ENCODE measurements at places on chromosomes 2 and 18. TPM values are rescaled to one million over a fixed set of nuclear protein-coding genes. Genes with fewer than 3 reads are reported as not detected.

- no peak for DNase-seq
- H3K36me3 ChIP-seq = no peaks in the 10 kb centered on the region
- no peak overlapping the region for H3K27ac ChIP-seq
- no peak overlapping the region for H3K4me3 ChIP-seq
- no peaks in the 10 kb centered on the region for H3K27me3 ChIP-seq
- H3K4me1 ChIP-seq = no peaks in the 10 kb centered on the region
These were observed 129.4 kb upstream of the RAB12 start for GRCh38 chr18:8479789-8480188.

DNA sequence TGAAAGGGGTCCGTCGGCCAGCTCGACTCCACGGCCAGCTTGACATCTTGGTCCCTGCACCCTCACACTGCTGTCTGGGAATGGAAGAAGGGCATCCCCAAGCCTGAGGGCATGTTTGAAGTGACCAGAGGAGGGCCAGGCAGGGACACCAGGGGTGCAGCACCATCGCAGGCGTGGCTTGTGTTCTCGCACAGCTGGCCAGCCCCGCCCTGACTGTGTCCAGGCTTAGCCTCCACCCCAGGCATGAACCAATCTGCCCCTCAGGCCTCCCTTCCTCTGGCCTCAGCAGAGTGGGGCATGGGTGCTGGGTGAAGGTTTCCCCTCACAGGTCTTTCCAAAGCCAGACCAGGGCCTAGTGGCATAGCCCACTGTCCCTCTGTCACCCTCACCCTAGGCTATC lies 25.0 kb downstream of the EMX1 start:
- no peaks in the 10 kb centered on the region for H3K27me3 ChIP-seq
- H3K27ac ChIP-seq = no peak overlapping the region
- no peak for DNase-seq
- no peak overlapping the region for H3K4me3 ChIP-seq
- H3K4me1 ChIP-seq = no peaks in the 10 kb centered on the region
- H3K36me3 ChIP-seq = peaks cover 22% of the 10 kb centered on the region

GRCh38 chr2:180240774-180241173 lies 233.7 kb upstream of the CWC22 start:
- DNase-seq = no peak
- H3K4me3 ChIP-seq = no peak overlapping the region
- H3K27me3 ChIP-seq = no peaks in the 10 kb centered on the region
- H3K36me3 ChIP-seq = no peaks in the 10 kb centered on the region
- no peaks in the 10 kb centered on the region for H3K4me1 ChIP-seq
- no peak overlapping the region for H3K27ac ChIP-seq

GRCh38 chr18:12744103-12744502 lies 41.3 kb downstream of the PSMG2 start:
- H3K4me3 ChIP-seq = no peak overlapping the region
- H3K4me1 ChIP-seq = no peaks in the 10 kb centered on the region
- no peaks in the 10 kb centered on the region for H3K36me3 ChIP-seq

DNA sequence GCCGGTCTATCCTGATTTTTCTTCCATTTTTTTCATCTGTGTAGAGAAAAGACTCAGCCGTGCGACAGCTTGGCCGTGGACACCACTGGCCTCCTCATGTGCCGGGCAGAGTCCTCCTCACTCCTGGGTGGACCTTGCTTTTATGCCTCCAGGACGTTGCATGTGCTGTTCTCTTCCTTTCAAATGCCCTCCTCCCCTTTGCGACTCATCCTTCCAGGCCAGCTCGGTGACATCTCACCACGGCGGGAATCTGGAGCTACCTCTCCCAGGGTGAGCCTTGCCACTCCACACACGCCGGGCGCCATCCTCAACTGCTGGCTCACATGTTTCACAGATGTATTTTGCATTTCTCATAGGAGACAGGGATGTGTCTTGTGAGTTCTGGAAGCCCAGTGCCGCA lies 198.5 kb upstream of the HDAC4 start:
- H3K27ac ChIP-seq = no peak overlapping the region
- H3K4me3 ChIP-seq = no peak overlapping the region
- no peaks in the 10 kb centered on the region for H3K4me1 ChIP-seq
- no peaks in the 10 kb centered on the region for H3K36me3 ChIP-seq

- H3K27ac ChIP-seq = no peak overlapping the region
- H3K4me1 ChIP-seq = no peaks in the 10 kb centered on the region
- no peak for DNase-seq
- H3K27me3 ChIP-seq = no peaks in the 10 kb centered on the region
These were observed 42.8 kb downstream of the TRAPPC12 start for GRCh38 chr2:3422161-3422779.

DNA sequence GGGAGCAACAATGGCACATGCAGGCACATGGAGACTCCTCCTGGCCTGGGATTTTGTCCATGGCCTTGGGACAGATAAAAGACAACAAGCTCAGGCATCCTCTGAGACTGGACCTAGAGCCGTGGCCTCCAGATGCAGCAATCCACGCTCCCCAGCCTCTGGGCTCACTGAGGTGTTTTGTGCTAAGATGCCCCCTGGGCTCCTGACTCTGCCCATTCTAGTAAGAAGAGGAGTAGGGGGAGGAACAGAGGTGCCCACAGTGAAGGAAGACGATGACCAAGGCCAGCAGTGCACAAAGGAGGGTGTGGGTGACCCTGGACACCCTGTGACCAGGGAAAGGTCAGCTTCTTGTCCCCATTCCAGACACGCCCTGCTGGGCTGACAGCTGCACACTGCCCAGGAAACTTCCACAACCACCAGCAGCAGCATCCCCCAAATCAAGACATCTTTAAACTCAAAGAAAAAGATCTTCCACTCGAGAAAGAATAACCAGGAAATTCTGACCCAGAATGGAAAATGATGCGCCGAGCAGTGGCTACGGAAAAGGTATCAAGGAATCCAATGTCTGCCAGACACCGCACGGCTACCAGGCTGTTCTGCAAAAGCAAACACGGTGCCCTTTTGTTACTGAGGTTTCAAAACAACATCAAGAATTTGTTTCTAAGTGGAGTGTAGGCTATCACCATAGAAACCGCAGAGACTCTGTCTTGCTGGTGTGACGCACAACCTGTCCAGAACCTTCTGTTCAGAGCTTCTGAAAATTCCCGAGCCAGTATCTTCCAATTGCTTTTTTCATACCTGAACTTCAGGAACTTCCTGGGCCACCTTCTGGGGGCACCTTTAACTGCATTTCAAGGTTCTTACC lies 65.5 kb downstream of the ZNF516 start:
- H3K4me1 ChIP-seq = peaks cover 18% of the 10 kb centered on the region
- H3K4me3 ChIP-seq = no peak overlapping the region
- no peaks in the 10 kb centered on the region for H3K27me3 ChIP-seq
- no peak overlapping the region for H3K27ac ChIP-seq
- DNase-seq = no peak
- H3K36me3 ChIP-seq = no peaks in the 10 kb centered on the region

DNA sequence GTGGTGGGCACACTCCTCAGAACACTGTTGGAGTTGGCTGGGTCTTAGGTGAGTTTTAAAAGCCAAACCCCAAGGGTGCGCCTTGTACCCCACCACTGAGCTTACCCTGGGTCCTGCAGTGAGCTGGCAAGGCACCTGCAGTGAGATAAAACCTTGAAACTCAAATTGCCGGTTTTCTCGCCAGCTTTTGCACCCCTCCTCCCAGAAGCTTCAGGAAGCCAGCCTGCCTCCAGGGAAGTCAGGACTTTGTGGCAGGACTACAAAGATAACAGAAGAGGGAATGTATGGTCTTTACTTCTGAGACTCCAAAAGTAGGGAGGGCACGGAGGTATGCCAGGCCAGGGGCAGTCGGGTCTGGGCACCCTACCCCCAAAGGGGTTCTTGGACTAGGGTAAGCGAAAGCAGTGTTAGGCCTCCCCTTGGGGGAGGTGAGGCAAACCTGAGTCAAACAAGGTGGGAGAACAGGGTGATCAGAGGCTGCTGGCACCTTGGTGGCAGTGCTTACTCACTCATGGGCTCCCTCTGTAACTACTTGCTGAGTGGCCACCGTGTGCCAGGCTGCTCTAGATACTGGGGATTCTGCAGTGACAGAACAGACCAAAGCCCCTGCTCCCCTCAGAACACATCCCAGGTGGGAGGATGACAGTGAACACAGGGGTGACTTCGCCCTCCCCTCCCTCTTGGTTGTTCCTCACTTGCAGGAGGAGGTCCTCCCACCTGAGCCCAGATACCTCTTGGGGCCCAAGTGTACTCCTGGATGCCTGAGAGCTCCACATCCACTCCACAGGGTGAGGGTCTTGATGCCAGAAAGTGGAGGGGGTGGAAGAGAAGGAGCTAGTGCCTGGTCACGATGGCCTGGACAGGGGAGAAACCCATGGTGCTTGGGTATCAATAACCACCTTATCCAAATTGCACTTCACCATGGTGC lies 69.3 kb upstream of the RGPD5 start:
- DNase-seq = no peak
- H3K4me1 ChIP-seq = no peaks in the 10 kb centered on the region
- no peaks in the 10 kb centered on the region for H3K36me3 ChIP-seq
- no peak overlapping the region for H3K4me3 ChIP-seq
- no peaks in the 10 kb centered on the region for H3K27me3 ChIP-seq

DNA sequence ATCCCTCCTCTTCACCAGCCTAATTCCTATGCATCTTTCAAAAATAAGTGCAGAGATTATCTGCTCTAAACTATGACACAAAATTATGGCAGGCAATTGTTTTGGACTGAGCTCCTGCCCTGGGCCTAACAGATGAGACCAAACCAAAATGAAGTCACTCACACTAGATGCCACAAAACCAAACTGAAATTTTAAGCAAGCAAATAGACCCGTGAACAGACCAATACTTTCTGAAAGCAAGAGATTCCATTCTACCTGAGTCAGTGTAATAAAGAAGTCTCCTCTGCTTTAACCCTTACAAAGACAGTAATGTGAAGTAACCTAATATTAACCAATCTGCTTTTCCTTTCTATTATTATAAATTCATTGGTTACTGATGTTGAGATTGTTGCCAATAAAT lies 84.3 kb downstream of the RIT2 start:
- H3K4me1 ChIP-seq = no peaks in the 10 kb centered on the region
- no peak for DNase-seq
- no peak overlapping the region for H3K4me3 ChIP-seq
- H3K27me3 ChIP-seq = no peaks in the 10 kb centered on the region
- no peak overlapping the region for H3K27ac ChIP-seq
- H3K36me3 ChIP-seq = no peaks in the 10 kb centered on the region

DNA sequence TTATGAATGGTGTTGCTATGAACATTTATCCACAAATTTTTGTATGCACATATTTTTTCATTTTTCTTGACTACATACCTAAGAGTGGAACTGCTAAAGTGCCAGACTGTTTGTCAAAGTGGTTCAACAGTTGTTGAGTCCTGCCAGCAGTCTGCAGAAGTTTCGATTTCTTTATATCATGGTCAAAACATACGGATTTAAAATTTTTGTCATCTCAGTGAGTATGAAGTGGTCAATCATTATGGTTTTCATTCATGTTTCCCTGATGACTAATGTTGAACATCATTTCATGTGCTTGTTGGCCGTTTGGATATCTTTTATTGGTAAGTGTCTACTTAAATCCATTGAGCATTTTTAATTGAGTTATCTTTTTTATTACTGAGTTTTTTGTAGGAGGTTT lies 39.2 kb downstream of the CCDC138 start:
- no peaks in the 10 kb centered on the region for H3K27me3 ChIP-seq
- DNase-seq = no peak
- no peak overlapping the region for H3K4me3 ChIP-seq
- H3K4me1 ChIP-seq = no peaks in the 10 kb centered on the region
- no peaks in the 10 kb centered on the region for H3K36me3 ChIP-seq

DNA sequence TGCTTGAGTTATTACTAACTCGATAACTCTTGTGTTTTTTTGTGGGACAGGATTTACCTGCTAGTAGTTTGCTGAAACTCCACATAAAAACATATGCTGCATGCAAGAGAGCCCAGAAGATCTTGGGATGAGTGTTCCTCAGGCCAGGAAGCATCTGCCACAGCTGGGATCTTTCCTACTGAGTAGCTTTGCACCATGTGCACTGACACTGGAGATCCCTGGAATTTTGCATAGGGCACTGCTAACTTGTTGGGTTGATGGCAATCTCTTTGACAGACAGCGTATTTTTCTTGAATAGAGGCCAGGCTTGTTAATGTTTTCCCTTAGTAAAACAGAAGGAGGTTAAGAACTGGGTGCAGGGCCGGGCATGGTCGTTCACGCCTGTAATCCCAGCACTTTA lies 808 bp upstream of the SERPINB11 start:
- no peaks in the 10 kb centered on the region for H3K27me3 ChIP-seq
- no peaks in the 10 kb centered on the region for H3K4me1 ChIP-seq
- no peak overlapping the region for H3K27ac ChIP-seq

DNA sequence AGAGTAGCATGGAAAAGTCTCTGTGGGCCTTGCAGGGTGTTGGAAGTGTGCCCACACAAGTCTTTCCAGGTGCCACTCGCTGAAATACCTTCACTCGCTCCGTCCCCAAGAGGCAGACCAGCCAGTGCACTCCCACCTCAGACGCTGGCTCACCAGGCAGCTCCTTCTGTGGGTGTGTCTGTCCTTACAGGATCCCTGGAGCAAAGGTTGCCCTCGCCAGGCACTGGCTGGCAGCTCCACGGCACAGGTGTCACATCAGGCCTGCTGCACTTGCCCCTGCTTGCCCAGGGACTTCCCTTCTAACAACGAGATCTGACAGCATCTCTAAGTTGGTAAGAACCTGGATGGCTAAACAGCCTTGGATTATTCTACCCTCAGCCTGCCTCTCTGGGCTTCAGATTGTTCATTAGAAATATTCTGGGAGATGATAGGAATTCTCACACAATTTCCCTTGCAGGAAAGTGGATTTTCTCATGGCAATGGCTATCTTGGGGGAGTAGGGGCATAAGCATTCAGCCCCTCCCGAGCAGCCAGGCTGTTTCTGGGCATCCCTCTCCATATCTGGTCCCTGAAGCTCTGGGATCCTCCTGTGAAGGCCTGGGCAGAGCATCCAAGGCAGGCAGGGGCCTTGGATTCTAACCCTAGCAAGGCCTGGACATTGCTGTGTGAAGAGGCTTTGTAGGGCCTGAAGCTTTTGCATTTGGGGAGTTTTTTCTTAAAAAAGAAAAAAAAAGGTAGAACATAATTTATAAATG lies 262.1 kb downstream of the MYCN start:
- DNase-seq = no peak
- H3K27ac ChIP-seq = no peak overlapping the region
- H3K4me3 ChIP-seq = no peak overlapping the region

- H3K36me3 ChIP-seq = no peaks in the 10 kb centered on the region
- peaks cover 6% of the 10 kb centered on the region for H3K4me1 ChIP-seq
- no peak for DNase-seq
- H3K27ac ChIP-seq = no peak overlapping the region
- no peak overlapping the region for H3K4me3 ChIP-seq
These were observed 262.8 kb downstream of the ZEB2 start for GRCh38 chr2:144256996-144257707.

DNA sequence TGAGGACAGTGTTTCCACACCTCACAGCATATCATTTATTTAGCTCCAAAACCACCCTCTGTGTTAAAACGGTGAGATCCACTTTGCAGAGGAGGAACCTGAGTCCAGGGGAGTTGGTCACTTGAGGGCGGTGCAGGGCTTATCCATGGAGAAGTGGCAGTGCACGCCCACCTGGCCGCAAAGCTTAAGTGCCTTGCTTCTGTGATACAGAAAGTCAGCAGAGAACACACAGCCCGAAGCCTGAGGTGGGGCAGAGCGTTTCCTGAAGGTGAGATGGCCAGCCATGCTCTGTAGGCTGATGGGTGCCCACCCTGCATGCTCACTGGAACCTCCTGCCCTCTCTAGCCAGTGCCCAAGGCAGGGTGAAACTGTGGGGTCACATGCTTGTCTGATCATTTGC lies 87.3 kb downstream of the SH3RF3 start:
- H3K27me3 ChIP-seq = no peaks in the 10 kb centered on the region
- H3K27ac ChIP-seq = no peak overlapping the region
- no peaks in the 10 kb centered on the region for H3K36me3 ChIP-seq
- H3K4me3 ChIP-seq = no peak overlapping the region
- H3K4me1 ChIP-seq = peaks cover 30% of the 10 kb centered on the region

ATAD2B gene
- 27.5 TPM for total RNA-seq

EPB41L3 gene
- total RNA-seq = 107 TPM

TCF4 gene
- 92.2 TPM for total RNA-seq

OSR1 gene
- total RNA-seq = 5.2 TPM

SERPINB13 gene
- not detected for total RNA-seq

ATOH8 gene
- total RNA-seq = 121 TPM

Data from upper lobe of left lung (tissue), 6 donors.